Cerebellar nuclear complex (tissue), 1 donor: ENCODE measurements at places on chromosomes 6 and 20.

GRCh38 chr20:61293951-61294350 is 41.9 kb downstream of the CDH4 start:
- no peak for DNase-seq

DNA sequence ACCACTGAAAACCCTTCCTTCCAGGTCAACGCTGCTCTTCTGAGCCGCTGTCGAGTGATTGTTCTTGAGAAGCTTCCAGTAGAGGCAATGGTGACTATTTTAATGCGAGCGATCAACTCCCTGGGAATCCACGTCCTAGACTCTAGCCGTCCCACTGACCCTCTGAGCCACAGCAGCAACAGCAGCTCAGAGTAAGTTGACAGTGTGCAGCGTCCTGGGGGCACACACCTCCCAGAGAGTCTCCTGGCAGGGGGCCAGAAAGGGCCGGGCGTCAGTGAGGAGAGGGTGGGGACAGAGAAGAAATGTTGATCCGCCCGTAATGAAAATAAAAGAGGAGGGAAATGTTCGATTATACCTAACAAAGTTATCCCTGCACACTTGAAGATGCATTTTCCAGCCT is 5.0 kb downstream of the WRNIP1 start:
- DNase-seq, result no peak

GRCh38 chr6:34065466-34066217 is 80.2 kb downstream of the GRM4 start:
- peak; percentile 40 for DNase-seq

DNA sequence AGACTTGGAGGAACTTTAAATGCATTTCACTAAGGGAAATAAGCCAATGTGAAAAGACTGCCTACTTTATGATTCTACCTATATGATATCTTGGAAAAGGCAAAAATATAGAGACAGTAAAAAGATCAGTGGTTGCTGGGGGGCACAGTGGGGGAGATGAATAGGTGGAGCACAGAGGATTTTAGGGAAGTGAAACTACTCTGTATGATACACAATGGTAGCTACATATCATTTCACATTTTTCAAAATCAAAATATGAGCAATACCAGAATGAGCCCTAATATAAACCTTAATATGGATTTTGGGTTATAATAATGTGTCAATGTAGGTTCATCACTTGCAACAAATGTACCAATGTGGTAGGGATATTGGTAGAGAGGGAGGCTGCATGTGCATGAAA is 161.4 kb upstream of the HTR1E start:
- DNase-seq, result no peak

DNA sequence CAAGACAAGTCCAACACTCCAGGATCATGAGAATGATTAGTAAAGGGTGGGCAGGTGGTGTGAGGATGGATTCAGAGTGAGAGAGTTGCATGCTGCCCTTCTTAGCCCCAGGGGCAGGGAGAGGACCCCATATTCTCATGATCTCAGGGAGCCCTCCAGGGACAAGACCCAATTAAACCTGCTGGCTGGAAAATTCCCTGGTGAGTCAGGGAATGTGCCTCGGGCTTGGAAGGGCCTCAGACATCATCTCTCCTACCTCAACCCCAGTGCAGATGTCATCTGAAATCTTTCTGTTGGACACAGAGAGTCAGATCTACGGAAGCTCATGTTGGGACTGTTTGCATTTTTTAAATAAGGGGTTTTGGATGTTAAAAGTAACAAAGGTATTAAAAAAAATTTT is 9.2 kb upstream of the SIRPD start:
- no peak for DNase-seq

- no peak for DNase-seq
Observed at GRCh38 chr6:163457637-163458561, 43.4 kb downstream of the QKI start.

GRCh38 chr6:41037107-41037900 is 1.7 kb downstream of the UNC5CL start:
- no peak for DNase-seq

DNA sequence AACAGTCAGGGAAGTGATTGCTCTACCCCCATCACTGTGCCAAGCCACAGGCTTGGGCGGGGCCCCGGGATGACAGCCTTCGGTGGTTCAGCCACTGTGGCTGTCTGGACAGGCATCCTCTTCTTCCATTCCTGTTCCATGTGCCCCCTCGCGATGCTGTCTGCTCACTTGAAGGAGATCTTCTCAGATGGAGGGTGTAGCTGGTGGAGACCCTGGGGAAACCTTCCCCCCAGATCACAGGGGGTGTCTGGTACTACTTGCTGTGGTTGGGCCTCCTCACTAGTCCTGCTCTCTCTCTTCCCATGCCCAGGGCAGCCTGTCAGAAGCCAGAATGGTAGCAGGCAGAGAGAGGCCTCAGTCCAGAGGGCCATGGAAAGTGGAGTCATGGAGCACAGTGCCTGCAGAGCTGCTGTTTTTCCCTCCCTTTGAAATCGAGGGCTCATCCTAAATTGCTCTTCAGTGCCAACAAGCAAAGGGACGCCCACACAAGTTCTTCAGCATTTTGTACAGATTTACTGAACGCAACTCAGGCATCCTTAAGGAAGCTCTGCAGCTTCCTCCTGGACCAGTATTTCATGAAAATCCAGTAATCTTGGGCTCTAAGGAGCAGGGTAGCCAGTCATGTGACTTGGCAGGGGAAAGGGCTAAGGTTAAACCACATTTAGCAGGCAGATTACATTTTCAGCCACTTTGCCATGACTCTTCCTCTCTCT is 326.6 kb downstream of the ZFAND3 start:
- DNase-seq, result no peak

- no peak for DNase-seq
Observed at GRCh38 chr6:10478187-10479040, 42.7 kb upstream of the GCNT2 start.

DNA sequence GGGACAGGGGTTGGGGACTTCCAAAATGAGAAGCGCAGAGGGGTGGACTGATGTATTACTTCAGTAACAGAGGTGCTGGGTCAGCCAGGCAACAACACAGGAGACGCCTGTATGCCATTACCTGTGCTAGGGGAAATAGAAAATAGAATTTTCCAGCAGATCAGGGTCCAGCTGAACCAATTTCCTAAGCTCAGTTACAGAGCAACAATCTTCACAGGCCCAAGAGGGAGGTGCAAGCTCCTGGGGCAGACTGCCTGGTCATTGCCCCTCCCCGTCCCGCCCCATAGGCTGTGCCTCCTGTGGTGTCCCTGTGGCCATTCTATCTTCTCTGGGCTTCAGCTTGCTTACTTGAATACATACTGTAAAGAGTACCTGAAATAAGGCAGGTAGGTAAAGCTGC is 3.7 kb downstream of the KCNK5 start:
- no peak for DNase-seq

DNA sequence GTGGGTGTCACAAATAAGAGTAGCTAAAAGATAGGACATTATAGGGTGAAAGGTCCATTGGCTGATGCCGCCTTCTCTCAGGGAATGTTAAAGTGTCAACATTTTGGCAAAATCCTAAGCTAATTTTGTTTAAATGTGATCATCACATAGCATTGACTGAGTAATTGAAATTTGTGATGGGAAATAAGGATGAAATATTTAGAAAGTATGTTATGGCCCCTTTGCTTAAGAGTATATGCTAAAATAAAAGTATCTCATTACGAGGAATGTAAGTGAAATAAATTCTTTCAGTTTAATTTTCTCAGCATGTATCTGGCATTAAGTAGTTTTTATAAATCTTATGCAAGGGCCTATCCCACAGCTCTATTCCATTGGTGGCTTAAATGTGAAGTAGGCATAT is 229.2 kb downstream of the PRL start:
- no peak for DNase-seq

DNA sequence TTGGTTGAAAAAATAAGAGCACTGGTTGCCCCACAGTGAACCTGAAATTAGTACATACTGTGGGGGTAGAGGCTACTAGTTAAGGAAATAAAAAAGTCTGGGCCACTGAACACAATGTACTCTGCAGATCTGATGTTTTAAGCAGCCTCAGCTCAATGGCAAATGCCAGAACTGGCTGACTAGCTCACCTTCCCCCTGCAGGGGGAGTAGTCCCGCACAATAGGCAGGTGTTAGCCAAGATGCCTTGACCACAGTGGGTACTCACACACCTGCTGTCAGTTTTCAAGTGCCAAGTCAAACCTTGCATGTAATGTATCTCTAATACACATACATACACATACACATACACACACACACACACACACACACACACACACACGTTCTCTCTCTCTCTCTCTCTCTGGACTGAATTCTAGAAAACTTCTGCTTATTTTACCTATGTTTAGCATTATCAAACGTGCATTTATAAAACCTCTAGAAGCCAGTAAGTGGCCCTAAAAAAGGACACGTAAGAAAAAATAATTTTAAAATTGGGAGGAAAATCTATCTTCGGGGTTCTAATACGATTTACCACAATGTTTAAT is 36.1 kb downstream of the GMDS start:
- no peak for DNase-seq

DNA sequence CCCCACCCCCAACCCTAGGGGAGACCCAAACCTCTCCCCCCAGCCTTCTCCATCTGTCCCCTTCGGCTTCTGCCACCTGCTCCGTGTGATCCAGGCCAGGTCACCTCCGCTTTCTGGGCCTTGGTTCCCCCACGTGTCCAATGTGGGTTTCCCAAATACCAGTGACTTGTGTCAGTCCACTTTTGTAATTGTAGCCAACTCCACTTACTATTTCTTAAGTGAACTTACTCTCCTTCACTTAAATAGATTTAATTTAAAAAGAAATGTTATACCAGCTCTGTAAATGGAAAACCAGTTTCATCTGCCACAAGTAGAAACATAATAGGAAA is 10.0 kb upstream of the FAM110A start:
- DNase-seq, result no peak

- DNase-seq, result no peak
Observed at GRCh38 chr6:30679765-30680535, 6.5 kb downstream of the PPP1R18 start.

GRCh38 chr6:114467931-114468330 is 125.1 kb upstream of the HS3ST5 start:
- DNase-seq, result no peak

DNA sequence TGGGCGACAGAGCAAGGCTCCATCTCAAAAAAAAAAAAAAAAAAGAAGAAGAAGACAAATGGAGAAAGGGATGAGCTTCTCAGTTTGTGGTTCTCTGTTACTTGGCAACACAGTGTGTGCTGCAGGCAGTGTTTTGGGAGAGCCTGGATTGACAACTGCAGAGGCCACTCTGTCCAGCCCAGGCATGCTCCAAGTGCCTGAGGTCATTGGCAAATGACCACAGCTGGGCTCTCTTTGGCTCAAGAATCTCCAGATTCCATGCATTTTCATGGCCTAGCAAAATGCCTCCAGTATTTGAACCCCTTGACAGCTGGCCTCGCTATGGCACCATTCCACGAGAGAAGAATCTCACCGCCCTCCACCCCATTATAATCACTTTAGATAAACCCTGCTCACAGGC is 126.2 kb downstream of the ANKRD60 start:
- DNase-seq, result no peak

DNA sequence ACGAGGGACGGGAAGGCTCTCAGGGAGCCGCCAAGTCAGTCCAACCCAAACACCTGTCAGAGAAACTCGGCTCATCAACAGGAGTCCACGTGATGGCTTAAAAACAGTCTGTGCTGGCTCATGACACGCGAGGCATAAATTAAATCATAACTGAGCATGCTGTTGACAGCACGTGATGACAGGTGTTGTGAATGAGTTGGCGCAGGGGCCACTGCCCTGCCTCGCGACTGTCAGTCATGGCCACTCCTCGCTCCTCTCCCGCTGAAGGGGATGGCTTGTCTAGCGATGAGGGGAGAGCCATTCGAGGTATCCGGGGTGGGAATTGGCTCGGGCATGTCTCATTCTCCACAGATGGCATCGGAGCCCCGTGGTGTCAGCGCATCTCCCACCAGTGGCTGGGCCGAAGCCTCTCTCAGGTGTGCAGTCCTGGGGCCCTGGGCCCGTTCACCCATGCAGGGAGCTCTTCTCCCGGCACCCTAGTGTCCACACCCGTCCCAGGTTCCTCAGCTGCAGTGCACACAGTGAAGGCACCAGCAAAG is 313.3 kb downstream of the BMP7 start:
- no peak for DNase-seq

- no peak for DNase-seq
Observed at GRCh38 chr6:43127180-43127579, 43.9 kb upstream of the SRF start.

DNA sequence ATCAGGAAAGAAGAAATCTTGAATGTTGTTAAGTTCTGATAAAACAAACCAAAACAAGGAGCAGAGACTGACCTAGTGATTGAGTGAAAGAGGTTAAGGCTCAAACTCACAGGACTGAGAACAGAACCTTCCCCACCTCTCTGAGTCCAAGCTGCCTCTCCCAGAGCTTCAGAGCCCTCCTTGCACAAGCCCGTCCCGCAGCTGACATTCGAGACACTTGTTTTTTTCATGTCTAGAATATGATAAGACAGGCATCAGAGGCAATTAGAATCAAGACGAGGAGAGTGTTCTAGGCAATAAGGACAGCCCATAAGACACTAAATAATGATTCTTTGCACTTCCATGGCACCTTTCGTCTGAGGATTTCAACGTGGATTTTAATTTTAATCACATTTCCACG is 140.6 kb downstream of the PXDC1 start:
- no peak for DNase-seq

DNA sequence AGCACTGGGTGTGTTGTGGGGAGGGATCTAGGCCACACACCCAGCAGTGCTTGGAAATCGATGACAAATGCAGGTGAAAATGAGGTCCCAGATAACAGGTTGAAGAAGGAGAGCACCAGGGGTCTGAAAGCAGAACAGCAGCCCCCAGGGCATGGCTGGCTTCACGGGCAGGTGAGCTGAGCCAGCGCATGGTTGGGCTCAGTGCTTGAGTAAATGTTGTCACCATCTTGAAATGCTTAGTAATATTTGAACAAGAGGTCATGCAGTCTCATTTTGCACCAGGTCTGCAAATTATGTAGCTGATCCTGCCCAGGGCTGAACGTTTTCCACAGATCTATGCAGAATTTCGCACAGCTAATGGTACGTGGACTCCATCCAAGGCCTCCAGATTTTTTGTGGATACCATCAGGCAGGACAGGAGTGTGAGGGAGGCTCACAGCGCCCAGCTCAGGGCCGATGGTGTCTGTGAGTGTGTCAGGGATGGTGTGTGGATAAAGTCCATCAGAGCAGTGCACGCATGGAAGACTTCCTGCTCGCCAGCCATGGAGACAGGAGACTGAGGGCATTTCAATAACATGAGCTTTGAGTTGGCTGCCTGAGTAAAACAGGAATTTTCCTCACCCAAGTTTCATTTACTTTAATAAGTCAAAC is 53.1 kb upstream of the SNX9 start:
- no peak for DNase-seq

- no peak for DNase-seq
Observed at GRCh38 chr6:42047790-42048405, 2.4 kb upstream of the TAF8 start.

GRCh38 chr6:141513830-141514229 is 618.9 kb upstream of the GJE1 start:
- DNase-seq, result no peak

GRCh38 chr20:41526327-41526726 is 91.8 kb downstream of the CHD6 start:
- peak; percentile 60 for DNase-seq
